Endodermal cell (in vitro differentiated cells): ENCODE measurements at places on chromosomes 6 and 20. TPM values are rescaled to one million over a fixed set of nuclear protein-coding genes. Genes with fewer than 3 reads are reported as not detected.

GRCh38 chr6:110217266-110217665, 37.0 kb downstream of the CDC40 start:
- peak; percentile 46 for DNase-seq

DNA sequence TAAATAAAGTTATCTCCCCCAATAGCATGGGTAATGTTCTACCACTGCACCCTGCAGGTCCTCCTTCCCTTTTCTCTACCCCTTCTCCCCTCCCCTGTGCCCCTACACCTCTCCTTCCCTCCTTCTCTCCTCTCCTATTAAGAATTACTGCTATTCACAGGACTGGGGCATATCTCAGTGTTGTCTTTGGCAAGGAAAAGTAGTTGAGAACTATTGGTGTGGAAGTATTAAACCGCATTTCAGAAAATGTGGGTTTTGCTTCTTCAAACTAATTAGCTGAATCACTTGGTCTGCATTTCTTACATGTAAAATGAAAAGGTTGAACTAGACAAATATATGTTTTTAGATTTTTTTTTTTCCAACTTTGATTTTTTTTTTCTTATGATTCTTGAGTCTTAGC, 296.3 kb downstream of the CDKAL1 start:
- DNase-seq, result no peak

GRCh38 chr20:54514028-54514607, 38.7 kb downstream of the DOK5 start:
- DNase-seq, result peak; percentile 48

GRCh38 chr6:111185954-111186353, 98.7 kb downstream of the SLC16A10 start:
- DNase-seq, result no peak

- no peak for DNase-seq
Observed at GRCh38 chr6:96157018-96157565, 141.3 kb downstream of the FUT9 start.

The LPA gene
- total RNA-seq, result 1.9 and 3.6 TPM in 2 replicates
